Thyroid gland (tissue), 4 donors: ENCODE measurements at places on chromosomes 1 and 21. TPM values are rescaled to one million over a fixed set of nuclear protein-coding genes. Genes with fewer than 3 reads are reported as not detected.

TAS1R1 gene
- total RNA-seq = not detected

C1QC gene
- total RNA-seq = 111 TPM

IFNLR1 gene
- 6.1 TPM for total RNA-seq

ALX3 gene
- total RNA-seq = not detected

GRCh38 chr1:222225316-222225691 lies 322.6 kb downstream of the HHIPL2 start:
- no peak overlapping the region for H3K4me3 ChIP-seq
- H3K27me3 ChIP-seq = no peaks in the 10 kb centered on the region
- DNase-seq = no peak
- no peak overlapping the region for H3K27ac ChIP-seq

DNA sequence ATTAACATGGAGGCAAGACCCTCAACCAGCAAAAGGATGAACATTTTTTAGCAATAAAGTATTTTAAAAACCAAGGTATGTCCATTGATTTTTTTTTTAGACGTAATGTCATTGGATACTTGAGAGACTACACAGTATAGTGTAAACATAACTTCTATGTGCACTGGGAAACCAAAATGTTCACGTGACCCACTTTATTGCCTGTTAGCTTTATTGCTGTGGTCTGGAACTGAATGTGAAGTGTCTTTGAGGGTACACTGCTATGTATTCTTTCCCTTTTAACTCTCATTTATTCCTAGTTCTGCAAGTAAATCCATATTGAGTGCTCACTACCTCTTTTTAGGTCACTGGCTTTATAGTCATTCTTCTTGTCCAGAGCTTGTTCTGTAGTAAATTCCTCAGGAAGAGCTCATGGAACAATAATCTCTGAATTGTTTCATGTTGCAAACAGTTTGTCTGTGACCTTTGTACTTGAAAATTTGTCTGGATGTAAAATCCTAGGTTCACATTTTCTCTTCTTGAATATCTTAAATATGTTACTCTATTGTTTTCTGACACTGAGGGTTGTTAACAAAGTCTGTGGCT lies 20.6 kb downstream of the ABCD3 start:
- H3K4me1 ChIP-seq = peaks cover 10% of the 10 kb centered on the region
- DNase-seq = no peak
- no peaks in the 10 kb centered on the region for H3K36me3 ChIP-seq
- H3K27ac ChIP-seq = no peak overlapping the region
- H3K4me3 ChIP-seq = no peak overlapping the region
- no peaks in the 10 kb centered on the region for H3K27me3 ChIP-seq

- no peak for DNase-seq
- H3K27me3 ChIP-seq = no peaks in the 10 kb centered on the region
- H3K27ac ChIP-seq = no peak overlapping the region
- H3K4me3 ChIP-seq = no peak overlapping the region
- no peaks in the 10 kb centered on the region for H3K4me1 ChIP-seq
Measured at GRCh38 chr1:96187020-96187419, 534.6 kb upstream of the PTBP2 start.

GRCh38 chr21:39096754-39097153 lies 86.5 kb downstream of the PSMG1 start:
- H3K4me1 ChIP-seq = peaks cover 5% of the 10 kb centered on the region
- no peak for DNase-seq
- no peak overlapping the region for H3K4me3 ChIP-seq
- no peaks in the 10 kb centered on the region for H3K36me3 ChIP-seq
- H3K27me3 ChIP-seq = no peaks in the 10 kb centered on the region
- no peak overlapping the region for H3K27ac ChIP-seq

- H3K4me3 ChIP-seq = no peak overlapping the region
- H3K27me3 ChIP-seq = no peaks in the 10 kb centered on the region
Measured at GRCh38 chr1:29556657-29557056, 320.3 kb downstream of the PTPRU start.
